Breast epithelium (tissue), 4 donors: ENCODE measurements at places on chromosomes 4 and X. TPM values are rescaled to one million over a fixed set of nuclear protein-coding genes. Genes with fewer than 3 reads are reported as not detected.

GRCh38 chr4:6687947-6688878, 5.5 kb upstream of the S100P start:
- peak overlapping the region; percentile 89 for H3K27ac ChIP-seq
- H3K27me3 ChIP-seq = no peaks in the 10 kb centered on the region
- peak; percentile 62 for DNase-seq
- peak overlapping the region; percentile 6 for H3K4me3 ChIP-seq
- H3K36me3 ChIP-seq = no peaks in the 10 kb centered on the region
- peaks cover 6% of the 10 kb centered on the region for H3K4me1 ChIP-seq

DNA sequence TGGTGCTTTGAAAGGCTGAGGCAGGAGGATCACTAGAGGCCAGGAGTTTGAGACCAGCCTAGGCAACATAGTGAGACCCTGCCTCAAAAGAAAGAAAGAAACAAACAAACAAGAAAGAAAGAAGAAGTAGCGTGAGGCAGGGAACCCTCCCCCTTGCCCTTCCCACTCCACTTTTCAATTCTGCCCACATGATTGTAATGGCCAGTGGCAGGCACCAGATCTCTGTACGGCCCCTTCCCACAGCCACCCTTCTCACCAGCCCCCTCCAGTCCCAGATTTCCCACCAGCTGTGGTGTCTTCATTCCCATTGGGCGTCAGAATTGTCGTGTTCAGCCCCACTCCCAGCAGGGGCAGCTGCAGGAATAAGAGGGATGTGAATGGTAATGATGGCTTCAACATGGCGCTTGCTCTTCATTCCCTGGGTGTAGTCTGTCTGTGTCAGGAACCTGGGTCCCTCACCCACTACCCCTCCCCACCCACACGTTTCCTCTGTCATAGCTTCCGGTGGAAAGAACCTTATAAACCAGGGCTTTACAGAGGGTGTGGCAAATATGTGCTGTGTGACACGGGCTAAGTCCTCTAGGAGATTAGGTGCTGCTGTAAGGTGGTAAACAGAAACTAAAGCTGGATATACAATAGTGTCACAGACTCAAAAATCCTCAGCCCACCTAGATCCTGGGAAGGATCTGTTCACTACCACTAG, at the start of gene IL2RG:
Gene IL2RG, minus strand, starts transcription at position 437 of the 703 bp plus-strand sequence. Its CDS starts 38 bp downstream, at position 399.
- DNase-seq = no peak
- no peak within 1 kb of the TSS for H3K27ac ChIP-seq
- no peak within 1 kb of the TSS for H3K4me3 ChIP-seq
- no peaks in the 10 kb centered on the region for H3K27me3 ChIP-seq

- H3K27me3 ChIP-seq = no peaks in the 10 kb centered on the region
- H3K27ac ChIP-seq = peak overlapping the region; percentile 92
- H3K4me3 ChIP-seq = peak overlapping the region; percentile 70
- DNase-seq = no peak
- H3K4me1 ChIP-seq = no peaks in the 10 kb centered on the region
- no peaks in the 10 kb centered on the region for H3K36me3 ChIP-seq
Measured at GRCh38 chrX:149939655-149939904, 1.3 kb upstream of the EOLA2 start.

DNA sequence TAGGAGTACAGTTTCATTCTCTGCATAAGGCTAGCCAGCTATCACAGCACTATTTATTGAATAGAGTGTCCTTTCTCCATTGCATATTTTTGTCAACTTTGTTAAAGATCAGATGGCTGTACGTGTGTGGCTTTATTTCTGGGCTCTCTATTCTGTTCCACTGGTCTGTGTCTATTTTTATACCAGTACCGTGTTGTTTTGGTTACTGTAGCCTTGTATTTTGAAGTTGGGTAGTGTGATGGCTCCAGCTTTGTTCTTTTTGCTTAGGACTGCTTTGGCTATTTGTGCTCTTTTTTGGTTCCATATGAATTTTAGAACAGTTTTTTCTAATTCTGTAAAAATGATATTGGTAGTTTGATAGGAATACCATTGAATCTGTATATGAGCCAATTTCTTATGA, 182.1 kb upstream of the DIAPH2 start:
- H3K4me3 ChIP-seq = no peak overlapping the region
- no peaks in the 10 kb centered on the region for H3K36me3 ChIP-seq
- no peak overlapping the region for H3K27ac ChIP-seq
- no peak for DNase-seq
- peaks cover 9% of the 10 kb centered on the region for H3K27me3 ChIP-seq

The MUC7 gene
- not detected for total RNA-seq

The CNOT6L gene
- 39.0 TPM for total RNA-seq

The THOC2 gene
- total RNA-seq = 72.8 TPM

The ERAS gene
- 0.73 TPM for total RNA-seq

DNA sequence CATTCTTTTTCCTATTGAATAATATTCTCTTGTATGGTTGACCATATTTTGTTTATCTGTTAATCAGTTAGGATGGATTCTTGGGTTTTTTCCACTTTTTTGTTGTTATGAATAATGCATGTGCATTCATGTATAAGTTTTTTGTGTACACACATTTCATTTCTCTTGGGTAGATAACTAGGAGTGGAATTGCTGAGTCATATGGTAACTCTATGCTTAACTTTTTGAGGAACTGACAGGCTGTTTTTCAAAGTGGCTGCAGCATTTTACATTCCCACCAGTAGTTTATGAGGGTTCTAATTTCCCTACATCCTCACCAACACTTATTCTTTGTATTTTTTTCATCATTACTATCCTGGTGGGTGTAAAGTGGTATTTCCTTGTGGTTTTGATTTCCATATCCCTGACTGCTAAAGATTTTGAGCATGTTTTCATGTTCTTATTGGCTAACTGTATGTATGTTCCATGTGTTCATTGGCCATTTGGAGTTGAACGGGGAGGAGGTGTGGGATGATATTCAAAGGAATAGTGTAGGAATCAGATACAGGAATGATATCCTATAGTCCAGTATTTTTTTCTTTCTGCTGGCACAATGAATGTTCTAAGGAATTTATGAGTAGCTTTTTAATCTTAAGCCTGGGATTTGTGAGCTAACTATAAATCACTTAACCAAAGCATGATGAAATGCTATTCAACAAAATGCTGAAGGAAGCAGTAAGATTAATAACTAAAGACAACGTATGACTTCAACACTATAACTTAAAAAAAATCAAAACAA, 114.3 kb downstream of the AMELX start:
- H3K4me3 ChIP-seq = no peak overlapping the region
- H3K36me3 ChIP-seq = no peaks in the 10 kb centered on the region
- peaks cover 17% of the 10 kb centered on the region for H3K27me3 ChIP-seq
- no peaks in the 10 kb centered on the region for H3K4me1 ChIP-seq
- DNase-seq = no peak
- no peak overlapping the region for H3K27ac ChIP-seq
